ENCODE measurements at places on chromosomes 2 and 18. TPM values are rescaled to one million over a fixed set of nuclear protein-coding genes. Genes with fewer than 3 reads are reported as not detected.

DNA sequence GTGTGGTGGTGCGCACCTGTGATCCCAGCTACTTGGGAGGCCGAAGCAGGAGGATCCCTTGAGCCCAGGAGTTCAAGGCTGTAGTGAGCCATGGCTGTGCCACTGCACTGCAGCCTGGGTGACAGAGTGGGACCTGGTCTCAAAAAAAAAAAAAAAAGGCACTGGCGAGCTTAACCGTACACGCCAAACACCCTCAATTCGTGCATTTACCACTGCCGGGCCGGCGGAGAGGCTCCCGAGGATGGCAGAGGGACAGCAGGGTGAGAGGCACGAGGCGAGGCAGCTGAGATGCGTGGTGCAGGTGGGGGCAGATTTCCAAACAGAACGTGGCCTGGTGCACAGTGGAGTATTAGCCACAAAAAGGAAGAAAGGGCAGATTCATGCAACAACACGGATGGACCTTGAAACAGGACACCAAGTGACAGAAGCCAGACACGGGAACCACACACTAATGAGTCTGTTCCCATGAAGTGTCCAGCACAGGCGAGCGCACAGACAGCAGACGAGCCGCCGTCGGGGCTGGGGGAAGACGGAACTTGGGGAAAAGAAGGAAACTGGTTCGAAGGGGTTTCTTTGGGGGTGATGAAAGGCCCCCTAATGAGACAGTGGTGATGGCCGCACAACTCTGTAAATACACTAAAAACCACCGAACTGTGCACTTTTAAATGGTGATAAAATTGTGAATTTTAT lies 27.4 kb downstream of the SLC66A2 start:
- H3K4me3 ChIP-seq, result no peak overlapping the region
- DNase-seq, result no peak
- no peaks in the 10 kb centered on the region for H3K27me3 ChIP-seq
- peaks cover 23% of the 10 kb centered on the region for H3K36me3 ChIP-seq
- no peak overlapping the region for H3K27ac ChIP-seq

DNA sequence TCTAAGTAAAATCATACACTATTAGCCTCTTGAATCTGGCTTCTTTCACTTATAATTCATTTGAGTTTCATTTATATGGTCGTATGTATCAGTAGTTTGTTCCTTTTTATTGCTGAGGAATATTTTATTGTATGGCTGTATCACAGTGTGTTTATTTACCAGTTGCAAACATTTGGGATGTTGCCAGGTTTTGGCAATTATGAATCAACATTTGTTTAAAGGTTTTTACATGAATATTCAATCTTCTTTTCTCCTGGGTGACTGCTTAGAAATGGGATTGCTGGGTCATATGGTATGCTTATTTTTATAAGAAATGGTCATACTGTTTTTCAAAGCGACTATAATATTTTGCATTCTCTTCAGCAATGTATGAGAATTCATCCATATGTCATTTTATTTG lies 107.9 kb downstream of the PMAIP1 start:
- no peaks in the 10 kb centered on the region for H3K4me1 ChIP-seq
- DNase-seq, result no peak
- H3K36me3 ChIP-seq, result no peaks in the 10 kb centered on the region
- H3K27me3 ChIP-seq, result no peaks in the 10 kb centered on the region

DNA sequence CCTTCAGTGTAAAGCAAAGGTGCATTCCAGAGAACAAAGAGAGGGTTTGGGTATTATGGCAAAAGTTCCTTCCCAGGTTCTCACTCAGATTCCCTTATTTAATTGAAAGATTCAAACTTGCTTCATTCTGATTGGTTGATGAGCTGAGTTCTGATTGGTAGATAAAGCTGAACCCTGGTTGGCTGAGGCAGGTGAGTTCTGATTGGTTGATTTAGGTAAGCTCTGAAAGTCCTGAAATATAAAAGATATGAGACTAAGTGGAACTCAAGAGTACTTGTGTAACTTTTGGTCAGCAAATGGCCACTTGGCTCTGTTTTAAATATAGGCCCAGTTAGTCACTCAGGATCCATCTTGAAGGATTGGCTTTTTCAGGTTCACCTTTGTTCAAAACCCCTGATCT lies 99.8 kb upstream of the FBXO11 start:
- DNase-seq, result no peak
- no peaks in the 10 kb centered on the region for H3K36me3 ChIP-seq
- H3K4me1 ChIP-seq, result no peaks in the 10 kb centered on the region
- no peak overlapping the region for H3K4me3 ChIP-seq
- no peak overlapping the region for H3K27ac ChIP-seq

DNA sequence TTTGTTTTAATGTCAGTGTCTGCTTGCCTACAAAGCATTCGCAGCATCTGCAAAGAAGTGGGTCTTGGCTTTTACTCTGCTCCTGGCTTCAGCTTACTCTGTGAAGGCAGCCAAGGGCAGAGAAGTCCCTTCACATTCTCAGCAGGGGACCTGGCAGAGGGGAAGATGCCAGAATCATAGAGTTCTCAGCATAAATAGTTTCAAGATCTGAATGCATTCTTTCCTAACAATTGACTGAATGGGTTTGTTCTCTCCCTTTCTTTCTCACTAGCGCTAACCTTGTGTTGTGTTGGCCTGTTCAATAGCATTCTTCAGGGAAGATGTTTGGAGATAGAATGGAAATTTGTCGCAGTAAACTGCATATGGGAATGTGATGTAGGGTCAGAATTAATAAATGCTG lies 106.9 kb downstream of the FARSB start:
- no peaks in the 10 kb centered on the region for H3K27me3 ChIP-seq
- H3K36me3 ChIP-seq, result no peaks in the 10 kb centered on the region
- DNase-seq, result peak; percentile 53
- peaks cover 4% of the 10 kb centered on the region for H3K4me1 ChIP-seq
- H3K4me3 ChIP-seq, result no peak overlapping the region

DNA sequence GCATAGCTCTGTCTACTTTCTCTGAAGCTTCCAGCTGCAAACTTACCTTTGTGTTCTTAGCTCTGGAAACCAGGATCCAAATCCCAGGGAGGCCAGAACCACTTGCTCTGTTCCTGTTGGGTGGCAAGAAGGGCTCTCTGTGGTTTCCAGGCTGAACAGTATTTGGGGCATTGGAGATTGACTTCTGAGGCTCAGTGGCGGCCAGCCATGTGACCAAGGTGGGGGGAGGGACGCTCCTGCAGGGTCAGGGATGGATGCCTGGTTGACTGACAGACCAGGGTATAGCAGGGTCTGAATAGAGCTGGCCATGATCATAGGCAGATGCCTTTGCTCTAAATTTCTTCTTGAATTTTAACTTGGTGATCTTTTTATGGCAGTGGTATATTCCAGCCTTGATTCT lies 15.1 kb downstream of the SLC4A5 start:
- no peak overlapping the region for H3K27ac ChIP-seq
- no peaks in the 10 kb centered on the region for H3K27me3 ChIP-seq
- DNase-seq, result peak; percentile 36
- H3K4me3 ChIP-seq, result no peak overlapping the region

GRCh38 chr2:164701565-164701964 lies 80.3 kb upstream of the GRB14 start:
- no peaks in the 10 kb centered on the region for H3K36me3 ChIP-seq
- H3K4me3 ChIP-seq, result no peak overlapping the region
- no peak overlapping the region for H3K27ac ChIP-seq
- H3K27me3 ChIP-seq, result no peaks in the 10 kb centered on the region
- H3K4me1 ChIP-seq, result no peaks in the 10 kb centered on the region

DNA sequence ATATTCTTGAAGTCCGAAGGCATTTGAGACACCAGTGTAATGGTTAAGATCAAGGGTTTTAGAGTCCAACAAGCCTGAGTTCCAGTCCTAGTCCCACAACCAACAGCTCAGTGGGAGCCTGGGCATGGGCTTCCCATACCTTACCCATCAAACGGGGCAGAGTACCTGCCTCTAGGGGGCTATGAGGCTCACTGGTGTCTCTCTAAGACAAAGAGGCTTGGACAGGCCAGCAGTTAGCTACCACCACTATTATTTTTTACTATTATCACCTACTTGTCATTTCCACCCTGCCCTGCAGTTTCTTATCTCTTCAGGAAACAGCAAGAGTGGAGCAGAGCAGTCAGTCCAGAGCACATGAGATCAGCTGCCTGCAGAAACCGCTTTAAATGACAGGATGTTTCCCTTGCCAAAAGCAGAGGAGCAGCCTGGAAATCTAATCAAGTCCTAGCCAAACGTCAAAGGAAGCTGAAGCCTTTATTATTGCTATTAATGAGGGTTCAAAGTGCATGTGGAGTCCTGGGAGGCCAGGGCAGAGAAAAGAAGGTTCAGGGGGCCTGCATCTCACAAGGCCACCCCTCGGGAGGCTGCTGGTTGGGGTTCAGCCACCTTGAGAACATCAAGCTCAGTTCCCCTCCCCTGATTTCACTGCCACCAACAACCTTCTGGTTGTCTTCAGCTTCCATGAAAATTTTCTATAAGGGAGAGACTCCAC lies 66.6 kb downstream of the STPG4 start:
- H3K4me3 ChIP-seq, result no peak overlapping the region
- no peaks in the 10 kb centered on the region for H3K27me3 ChIP-seq
- no peaks in the 10 kb centered on the region for H3K4me1 ChIP-seq
- H3K27ac ChIP-seq, result no peak overlapping the region

DNA sequence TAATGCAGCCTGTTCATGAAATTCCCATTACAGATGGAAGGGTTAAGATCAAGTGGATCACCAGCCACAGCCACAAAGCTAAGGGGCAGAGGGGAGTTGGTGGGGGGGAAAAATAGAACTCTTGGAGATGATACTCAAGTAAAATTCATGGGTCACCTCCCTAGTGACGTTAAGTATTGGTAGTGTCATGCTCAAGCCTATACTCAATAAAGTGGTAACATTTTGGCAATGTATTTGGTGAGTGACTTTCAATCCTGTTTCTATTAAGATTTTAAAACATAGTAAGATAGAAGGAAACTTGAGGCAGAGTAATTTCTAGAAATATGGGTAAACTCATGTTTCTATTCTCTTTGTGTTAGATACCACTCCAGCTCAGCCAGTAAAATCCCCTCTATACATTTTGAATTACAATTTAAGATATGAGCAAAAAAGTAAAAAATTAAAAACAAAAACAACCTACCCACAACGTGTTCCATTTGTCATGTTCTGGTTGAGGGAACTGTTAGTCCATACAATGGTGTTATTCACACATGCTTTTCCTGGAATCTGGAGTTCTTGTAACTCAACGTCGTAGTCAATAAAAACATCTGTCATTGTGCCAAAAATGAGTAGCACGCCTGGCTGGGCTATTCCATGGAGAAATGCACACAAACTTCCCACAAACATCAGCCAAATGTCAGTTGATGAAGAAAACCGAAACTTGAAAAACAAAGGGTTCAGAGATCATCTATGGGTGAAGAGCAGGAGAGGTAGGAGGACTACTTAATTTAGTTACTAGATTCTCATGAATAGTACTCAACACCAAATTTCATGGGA lies 18.1 kb downstream of the ABCB11 start:
- H3K4me3 ChIP-seq, result no peak overlapping the region
- H3K27ac ChIP-seq, result no peak overlapping the region
- no peaks in the 10 kb centered on the region for H3K27me3 ChIP-seq

Gene TBR1
- total RNA-seq, result not detected

Gene MOCOS
- 6.0 TPM for total RNA-seq

Gene SLC38A11
- not detected for total RNA-seq

Gene NAT8
- not detected for total RNA-seq

Gene WDPCP
- total RNA-seq, result 17.4 TPM

- H3K36me3 ChIP-seq, result peaks cover 6% of the 10 kb centered on the region
- no peaks in the 10 kb centered on the region for H3K4me1 ChIP-seq
- no peak overlapping the region for H3K4me3 ChIP-seq
- no peak overlapping the region for H3K27ac ChIP-seq
Observed at GRCh38 chr2:45458909-45459563, 152.0 kb downstream of the SRBD1 start.

- no peaks in the 10 kb centered on the region for H3K27me3 ChIP-seq
- H3K4me1 ChIP-seq, result no peaks in the 10 kb centered on the region
- no peaks in the 10 kb centered on the region for H3K36me3 ChIP-seq
- DNase-seq, result no peak
- no peak overlapping the region for H3K4me3 ChIP-seq
Observed at GRCh38 chr2:55947752-55948151, 24.2 kb upstream of the EFEMP1 start.

GRCh38 chr18:63161761-63162195 lies 157.8 kb downstream of the BCL2 start:
- no peaks in the 10 kb centered on the region for H3K27me3 ChIP-seq
- H3K4me3 ChIP-seq, result no peak overlapping the region
- no peak for DNase-seq
- H3K27ac ChIP-seq, result no peak overlapping the region
- no peaks in the 10 kb centered on the region for H3K4me1 ChIP-seq
- no peaks in the 10 kb centered on the region for H3K36me3 ChIP-seq

- peak overlapping the region; percentile 96 for H3K4me3 ChIP-seq
- DNase-seq, result no peak
Observed at GRCh38 chr2:10124538-10125045, 2.1 kb downstream of the RRM2 start.

- H3K4me3 ChIP-seq, result no peak overlapping the region
- no peaks in the 10 kb centered on the region for H3K36me3 ChIP-seq
- no peaks in the 10 kb centered on the region for H3K4me1 ChIP-seq
- DNase-seq, result no peak
Observed at GRCh38 chr2:152890736-152891135, 172.3 kb downstream of the ARL6IP6 start.

GRCh38 chr2:14941151-14941631 lies 308.7 kb downstream of the LRATD1 start:
- H3K4me1 ChIP-seq, result no peaks in the 10 kb centered on the region
- no peaks in the 10 kb centered on the region for H3K36me3 ChIP-seq
- no peak overlapping the region for H3K27ac ChIP-seq
- no peak overlapping the region for H3K4me3 ChIP-seq
- no peak for DNase-seq

DNA sequence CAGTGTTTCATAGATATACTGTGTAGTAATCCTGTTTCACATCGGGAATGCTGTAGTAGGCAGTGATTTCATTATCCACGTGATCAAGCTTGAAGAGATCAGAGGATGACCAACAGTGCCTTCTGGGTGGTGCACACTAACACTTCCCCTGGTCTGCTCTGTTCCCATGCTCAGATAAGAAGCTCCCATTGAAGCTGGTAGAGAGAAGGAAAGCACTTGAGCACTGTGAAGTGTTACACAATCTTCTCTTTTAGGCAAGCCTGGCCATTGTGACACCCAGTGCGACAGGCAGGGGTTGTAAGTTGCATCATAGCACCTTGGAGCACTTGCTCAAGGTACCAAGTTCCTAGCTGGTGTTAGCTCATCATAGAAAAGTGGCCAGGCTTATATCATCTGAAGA lies 30.6 kb upstream of the GPD2 start:
- no peak for DNase-seq
- H3K27me3 ChIP-seq, result no peaks in the 10 kb centered on the region
- H3K4me1 ChIP-seq, result no peaks in the 10 kb centered on the region
- peaks cover 4% of the 10 kb centered on the region for H3K36me3 ChIP-seq
- H3K4me3 ChIP-seq, result no peak overlapping the region

DNA sequence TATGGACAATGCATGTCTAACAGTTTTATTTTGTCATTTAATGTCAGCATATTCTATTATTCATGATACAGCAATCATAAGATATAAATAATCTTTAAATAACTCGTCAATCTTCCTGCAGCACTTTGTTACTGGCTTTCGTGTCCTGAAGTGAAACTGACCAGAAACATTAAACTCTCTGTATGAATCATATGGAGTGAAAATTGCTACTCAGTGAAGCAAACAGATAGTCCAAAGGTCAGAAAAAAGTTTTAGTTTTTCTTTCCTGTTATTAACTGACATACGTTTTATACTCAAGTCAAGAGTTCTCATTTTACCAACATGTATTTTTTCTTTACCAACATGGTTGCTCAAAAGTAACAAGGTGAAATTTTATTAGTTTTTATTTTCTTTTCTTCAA lies 106.8 kb upstream of the GALNT5 start:
- no peaks in the 10 kb centered on the region for H3K27me3 ChIP-seq
- no peak overlapping the region for H3K27ac ChIP-seq
- H3K4me3 ChIP-seq, result no peak overlapping the region
- no peaks in the 10 kb centered on the region for H3K36me3 ChIP-seq

- no peak overlapping the region for H3K27ac ChIP-seq
- no peak overlapping the region for H3K4me3 ChIP-seq
- H3K27me3 ChIP-seq, result no peaks in the 10 kb centered on the region
- DNase-seq, result no peak
Observed at GRCh38 chr2:86703704-86704361, 16.3 kb upstream of the RMND5A start.

Measured in H9 (cell line).